NCI-H524 treated with DMSO at 0.1 percent for 48 hours (cell line): ENCODE measurements at places on chromosomes 3 and 15.

- no peak for DNase-seq
Observed at GRCh38 chr3:170953736-170954135, 45.3 kb upstream of the EIF5A2 start.

DNA sequence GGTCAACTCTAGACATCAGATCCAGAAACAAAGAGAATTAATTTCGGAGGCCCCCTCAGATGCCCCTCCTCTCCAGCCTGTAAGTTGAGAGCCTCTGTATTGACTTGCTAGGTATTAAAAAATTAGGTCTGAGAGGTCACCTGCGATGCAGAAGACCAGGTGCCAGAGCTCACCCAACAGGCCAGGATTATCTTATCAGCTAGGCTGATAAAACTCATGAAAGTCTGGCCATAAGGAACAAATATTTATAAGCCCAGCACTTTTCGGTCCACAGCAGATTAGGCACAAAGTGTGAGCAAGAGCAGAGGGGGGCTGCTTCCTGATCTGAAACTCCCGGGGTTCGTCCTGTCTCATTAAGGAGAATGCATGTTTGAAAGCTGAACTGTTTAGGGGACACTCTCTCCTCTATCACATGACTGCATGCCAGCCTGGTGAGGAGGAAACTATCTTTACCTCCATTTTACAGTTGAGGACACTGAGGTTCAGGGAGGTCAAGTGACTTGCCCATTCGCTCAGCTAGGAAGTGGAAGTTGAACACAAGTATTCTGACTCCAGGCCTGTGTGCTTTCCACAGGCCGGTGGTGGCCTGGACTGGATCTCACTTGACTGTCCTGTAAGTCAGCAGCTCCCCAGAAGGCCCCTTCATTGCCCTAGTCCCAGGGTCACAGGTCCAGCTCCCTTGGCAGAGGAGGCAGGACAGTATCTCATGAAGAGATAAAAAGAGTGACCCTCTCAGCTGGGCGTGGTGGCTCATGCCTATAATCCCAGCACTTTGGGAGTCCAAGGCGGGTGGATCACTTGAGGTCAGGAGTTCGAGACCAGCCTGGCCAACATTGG lies 39.6 kb upstream of the MAGEF1 start:
- DNase-seq: no peak

DNA sequence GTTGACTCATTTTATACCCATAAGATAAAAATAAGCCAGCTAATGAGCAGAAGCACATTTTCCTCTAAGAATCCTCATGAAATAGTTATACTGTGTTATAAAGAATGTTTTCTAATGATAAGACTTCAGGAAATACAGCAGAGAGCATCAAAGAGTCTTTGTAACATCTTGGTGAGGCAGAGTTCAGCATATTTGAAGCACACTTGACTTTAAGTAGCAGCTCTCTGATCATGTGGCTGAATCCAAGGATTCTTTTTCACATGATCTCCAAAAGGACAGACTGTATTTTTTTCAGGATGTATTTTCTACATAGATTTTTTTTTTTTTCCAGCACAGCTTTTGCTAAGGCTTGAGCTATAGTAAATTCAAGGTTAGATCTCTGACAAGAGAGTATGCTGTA lies 195.1 kb downstream of the SI start:
- DNase-seq: peak; percentile 72

DNA sequence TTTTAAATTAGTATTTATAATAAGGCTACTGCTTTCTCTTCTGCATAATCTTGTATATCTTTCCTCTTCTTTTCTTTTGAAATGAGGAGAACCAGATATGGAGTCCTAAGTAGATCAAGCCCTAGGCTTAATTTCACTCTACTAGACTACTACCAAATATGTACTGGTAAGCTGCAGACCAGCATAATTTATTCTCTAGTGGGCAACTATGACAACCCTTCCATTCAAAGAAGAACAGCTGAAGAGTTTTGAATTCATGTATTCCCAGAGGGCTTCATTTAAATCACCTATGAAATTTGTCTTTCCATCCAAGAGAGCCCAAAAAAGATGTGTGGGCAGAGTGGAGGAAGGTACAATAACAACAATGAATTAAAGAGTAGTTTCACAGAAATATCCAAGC lies 10.0 kb downstream of the RAD18 start:
- DNase-seq: no peak

- no peak for DNase-seq
Observed at GRCh38 chr3:126607214-126607908, 47.6 kb downstream of the TXNRD3 start.

DNA sequence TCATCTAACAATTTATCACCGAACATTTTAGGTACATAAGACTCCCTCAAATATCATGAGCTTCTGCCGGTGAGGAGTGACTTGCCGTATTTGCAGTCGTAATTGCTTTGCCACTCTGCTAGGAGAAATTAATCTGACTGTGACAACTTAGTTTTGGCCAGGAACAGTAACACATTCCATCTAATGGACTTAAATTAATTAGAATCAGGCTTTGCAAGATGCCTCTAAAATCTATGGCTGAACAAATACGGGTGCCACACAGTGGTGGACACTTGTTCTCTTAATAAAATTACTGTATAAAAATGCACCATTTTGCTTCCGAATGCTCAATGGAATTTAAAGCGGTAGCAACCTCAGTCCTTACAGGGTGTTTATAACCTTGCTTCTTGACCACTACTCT lies 27.6 kb upstream of the BDH1 start:
- no peak for DNase-seq

DNA sequence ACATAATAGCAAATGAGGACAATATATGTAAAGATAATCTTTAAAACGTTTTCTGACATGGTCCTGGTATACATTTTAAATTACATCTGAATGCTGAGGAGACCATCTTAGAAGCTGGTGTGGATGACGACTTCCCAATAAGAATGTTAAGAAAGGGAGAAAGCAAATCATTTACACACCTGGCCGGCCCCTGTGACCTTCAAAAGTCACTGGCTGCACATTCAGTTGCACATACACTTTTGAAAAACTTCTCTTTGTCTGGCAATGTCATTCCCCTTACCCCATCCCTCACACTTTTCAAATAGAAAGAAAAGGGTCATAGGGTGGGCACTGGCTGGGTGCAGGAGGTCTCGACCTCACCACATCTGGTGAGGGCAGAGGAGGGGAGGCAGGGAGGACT lies 391.0 kb downstream of the MECOM start:
- DNase-seq: no peak

GRCh38 chr3:188854772-188855149 lies 317.0 kb upstream of the TPRG1 start:
- DNase-seq: no peak

- DNase-seq: no peak
Observed at GRCh38 chr3:29972320-29972993, 633.9 kb upstream of the TGFBR2 start.
